ENCODE measurements at places on chromosomes 6 and 20. TPM values are rescaled to one million over a fixed set of nuclear protein-coding genes. Genes with fewer than 3 reads are reported as not detected.
A peak's percentile ranks its signal among the peaks of the same experiment; 100 is the strongest.

- DNase-seq, result no peak
Observed at GRCh38 chr6:157223021-157223430, 100.3 kb downstream of the TMEM242 start.

DNA sequence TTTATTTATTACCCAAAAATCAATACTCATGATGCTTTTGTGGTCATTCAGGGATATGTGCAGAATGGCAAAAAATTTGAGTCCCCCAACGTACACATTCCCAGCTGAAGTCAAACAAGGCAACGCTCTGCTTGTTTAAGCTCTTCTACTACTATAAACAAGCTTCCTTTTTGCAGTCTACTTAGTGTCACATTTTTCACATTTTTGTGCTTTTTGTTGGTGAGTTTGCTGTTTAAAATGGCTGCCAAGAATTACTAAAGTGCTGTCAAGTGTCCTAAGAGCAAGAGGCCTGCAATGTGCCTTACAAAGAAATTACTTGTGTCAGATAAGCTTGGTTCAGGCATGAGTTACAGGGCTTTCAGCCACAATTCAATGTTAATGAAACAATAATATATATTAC lies 2.1 kb downstream of the WFDC8 start:
- no peak for DNase-seq

DNA sequence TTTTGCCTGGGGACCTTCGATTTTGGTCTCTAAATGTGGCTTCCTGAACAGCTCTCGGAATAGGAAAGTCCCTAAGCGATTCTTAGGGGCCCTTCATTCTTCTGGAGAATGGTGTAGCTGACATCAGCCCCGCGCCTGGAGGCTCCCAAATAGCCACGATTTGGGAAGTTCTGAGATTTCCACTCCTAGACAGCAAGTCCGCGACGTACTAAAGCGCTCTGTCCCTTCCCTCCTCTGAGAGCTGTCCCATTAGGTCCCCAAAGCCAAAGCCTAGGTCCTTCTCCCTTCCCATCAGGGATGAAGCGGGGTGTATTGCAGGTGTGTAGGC lies 756 bp downstream of the MOXD1 start:
- DNase-seq, result no peak

GRCh38 chr20:6173481-6173880 lies 50.7 kb upstream of the FERMT1 start:
- DNase-seq, result no peak

DNA sequence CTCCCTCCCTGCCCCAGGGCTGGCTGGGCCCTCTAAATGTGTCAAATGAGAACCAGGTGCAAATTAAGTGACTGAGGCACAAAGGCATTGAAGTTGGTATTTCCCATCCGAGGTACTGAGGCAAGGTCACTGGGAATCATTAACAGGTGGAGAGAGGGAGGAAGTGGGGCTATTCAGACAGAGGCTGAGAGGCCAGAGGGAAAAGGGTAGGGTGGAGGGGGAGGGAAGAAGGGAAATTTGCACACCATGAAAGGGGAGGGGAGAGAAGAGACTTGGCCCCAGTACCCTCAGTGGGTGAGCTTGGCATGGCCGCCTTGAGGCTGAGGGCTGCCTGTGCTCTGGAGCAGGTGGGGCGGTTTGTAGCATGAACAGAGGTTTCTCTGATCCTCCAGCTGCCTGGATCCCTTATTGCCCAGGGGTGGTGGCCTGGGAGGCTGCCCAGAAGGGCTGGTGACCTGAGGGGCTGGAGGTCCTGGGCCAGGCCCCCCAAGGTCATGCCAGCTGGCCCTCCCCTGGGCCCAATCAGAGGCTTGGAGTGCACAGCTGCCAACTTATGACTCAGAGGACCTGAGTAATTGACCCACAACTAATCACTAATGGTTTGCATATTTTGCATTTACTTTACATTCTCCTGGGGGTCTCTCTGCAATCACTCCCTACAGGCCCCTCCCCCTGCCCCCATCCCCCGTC lies 40.3 kb upstream of the ZFAND3 start:
- DNase-seq, result no peak

- DNase-seq, result no peak
Observed at GRCh38 chr20:50885781-50886180, 45.5 kb downstream of the ADNP start.

- DNase-seq, result no peak
Observed at GRCh38 chr6:170035901-170036304, 255.0 kb downstream of the DLL1 start.

- DNase-seq, result no peak
Observed at GRCh38 chr20:10350188-10350842, 83.7 kb downstream of the MKKS start.

GRCh38 chr6:1609041-1609647 lies 571 bp upstream of the FOXC1 start:
- DNase-seq, result no peak

DNA sequence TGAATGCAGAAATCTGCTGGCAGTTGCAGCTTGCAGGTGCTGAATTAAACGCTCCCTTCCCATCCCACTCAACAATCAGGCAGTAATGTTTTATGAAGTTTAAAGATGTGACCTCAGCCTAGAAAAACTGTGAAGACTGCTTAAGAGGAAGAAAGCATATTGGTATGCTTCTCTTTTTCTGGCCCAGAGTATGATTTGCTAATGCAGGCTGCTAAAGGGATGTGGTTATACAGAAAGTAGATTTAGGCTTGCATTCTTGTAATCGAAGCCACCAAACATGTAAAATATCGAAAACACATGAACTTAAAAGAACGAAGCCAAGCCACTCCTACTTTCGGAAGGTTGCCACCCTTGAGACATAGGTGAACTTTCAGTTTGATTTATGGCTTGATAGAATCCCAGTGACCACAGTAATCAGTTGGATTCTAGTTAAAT lies 40.7 kb downstream of the MAP3K5 start:
- DNase-seq, result no peak

DNA sequence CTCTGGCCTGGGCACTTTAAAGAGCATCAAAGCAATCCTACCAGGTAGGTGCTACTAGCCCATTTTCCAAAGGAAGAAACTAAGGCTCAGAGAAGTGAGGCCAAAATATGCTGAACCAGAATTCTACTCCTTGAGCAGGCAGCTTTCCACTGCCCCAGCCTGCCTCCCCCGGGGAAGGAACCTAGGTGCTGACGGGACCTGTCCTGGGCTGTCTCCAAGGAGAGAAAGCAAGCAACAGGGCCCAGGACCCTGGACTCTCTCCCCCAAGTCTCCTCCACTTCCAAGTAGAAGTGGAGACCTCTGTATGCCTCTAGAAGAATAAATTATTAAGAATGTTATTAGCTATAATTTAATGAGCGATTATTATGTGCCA lies 159.5 kb downstream of the MRPL14 start:
- no peak for DNase-seq

GRCh38 chr20:57252559-57253162 lies 13.8 kb downstream of the BMP7 start:
- DNase-seq, result no peak

GRCh38 chr6:56682635-56683034 lies 39.9 kb upstream of the DST start:
- DNase-seq, result no peak

GRCh38 chr20:13546497-13547131 lies 92.1 kb downstream of the TASP1 start:
- peak; percentile 83 for DNase-seq

- DNase-seq, result no peak
Observed at GRCh38 chr6:135257631-135258405, 76.7 kb downstream of the MYB start.

- DNase-seq, result peak; percentile 30
Observed at GRCh38 chr20:42483730-42484303, 705.9 kb downstream of the PTPRT start.

DNA sequence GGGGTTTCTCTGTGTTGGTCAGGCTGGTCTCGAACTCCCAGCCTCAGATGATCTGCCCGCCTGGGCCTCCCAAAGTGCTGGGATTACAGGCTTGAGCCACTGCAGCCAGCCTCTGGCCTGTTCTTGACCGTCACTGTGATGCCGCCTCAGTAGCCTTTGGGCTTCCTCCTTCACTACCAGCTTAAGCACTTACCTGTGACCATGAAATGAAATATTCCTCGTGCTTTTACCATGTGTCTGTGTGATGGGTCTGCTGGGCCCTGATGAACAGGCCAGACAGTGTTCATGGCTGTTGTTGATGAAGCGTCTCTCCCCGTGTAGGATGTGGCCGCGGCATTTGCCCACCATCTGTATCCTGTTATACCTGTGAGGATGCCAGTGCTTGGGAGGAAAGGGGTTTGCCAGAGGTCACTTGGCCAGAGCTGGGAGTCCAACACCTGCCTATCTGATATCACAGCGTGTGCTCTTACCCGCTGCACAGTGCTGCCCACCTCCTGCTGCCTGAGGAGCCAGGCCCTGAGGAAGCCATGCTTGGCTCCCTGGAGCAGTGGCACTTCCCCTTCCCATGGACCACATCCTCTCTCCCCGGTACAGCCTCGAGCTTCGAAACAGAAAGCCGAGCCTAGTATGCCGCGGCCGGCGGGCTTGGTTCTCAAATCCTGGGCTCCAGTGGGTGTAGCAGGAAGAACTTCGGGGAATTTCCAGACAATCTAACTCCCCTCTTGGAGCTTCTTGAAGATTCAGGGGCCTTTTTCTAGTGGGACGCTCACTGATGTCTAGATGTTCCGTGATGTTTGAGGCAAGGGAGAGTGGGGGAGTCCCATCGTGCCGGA lies 167.9 kb downstream of the ZDHHC14 start:
- no peak for DNase-seq

- no peak for DNase-seq
Observed at GRCh38 chr20:10665027-10665561, 8.7 kb downstream of the JAG1 start.

GRCh38 chr6:39053016-39053624 lies 4.5 kb downstream of the GLP1R start:
- DNase-seq, result no peak

DNA sequence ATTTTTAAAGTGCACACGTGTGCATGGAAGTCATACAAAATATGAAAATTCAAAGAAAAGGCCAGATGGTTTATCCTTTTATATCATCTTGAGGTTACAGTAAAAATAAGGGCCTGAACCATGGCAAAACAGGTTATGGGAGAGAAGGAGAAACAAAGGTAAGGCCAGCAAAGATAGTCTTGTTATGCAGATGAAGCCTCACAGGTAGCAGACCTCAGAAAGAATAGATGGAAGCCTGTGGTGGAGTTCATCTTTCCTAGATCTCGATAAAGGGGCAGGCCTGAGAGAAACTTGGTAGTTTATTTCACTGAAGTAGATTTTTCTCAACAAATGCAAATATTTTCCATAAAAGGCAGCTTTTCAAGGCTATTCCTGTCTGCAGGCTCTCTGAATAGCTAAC lies 693.8 kb downstream of the KHDRBS2 start:
- DNase-seq, result no peak

DNA sequence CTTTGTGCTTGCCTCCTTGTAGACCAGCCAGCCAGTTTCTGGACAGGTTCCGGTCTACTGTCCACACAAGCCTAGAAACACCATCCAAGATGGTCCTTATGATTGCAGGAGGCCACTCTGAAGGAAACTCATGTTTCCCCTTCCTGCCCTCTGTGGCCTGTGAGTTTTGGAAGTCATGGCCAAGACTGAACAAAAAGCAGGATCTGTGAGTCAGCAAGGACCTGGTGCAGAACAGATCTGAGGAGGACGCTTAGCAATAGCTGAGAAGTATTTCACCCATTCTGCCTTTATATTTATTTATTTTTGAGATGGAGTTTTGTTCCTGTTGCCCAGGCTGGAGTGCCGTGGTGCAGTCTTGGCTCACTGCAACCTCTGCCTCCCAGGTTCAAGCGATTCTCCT lies 134.6 kb upstream of the EEF1E1 start:
- no peak for DNase-seq

GRCh38 chr6:52020945-52021570 lies 66.4 kb downstream of the PKHD1 start:
- peak; percentile 10 for DNase-seq

DNA sequence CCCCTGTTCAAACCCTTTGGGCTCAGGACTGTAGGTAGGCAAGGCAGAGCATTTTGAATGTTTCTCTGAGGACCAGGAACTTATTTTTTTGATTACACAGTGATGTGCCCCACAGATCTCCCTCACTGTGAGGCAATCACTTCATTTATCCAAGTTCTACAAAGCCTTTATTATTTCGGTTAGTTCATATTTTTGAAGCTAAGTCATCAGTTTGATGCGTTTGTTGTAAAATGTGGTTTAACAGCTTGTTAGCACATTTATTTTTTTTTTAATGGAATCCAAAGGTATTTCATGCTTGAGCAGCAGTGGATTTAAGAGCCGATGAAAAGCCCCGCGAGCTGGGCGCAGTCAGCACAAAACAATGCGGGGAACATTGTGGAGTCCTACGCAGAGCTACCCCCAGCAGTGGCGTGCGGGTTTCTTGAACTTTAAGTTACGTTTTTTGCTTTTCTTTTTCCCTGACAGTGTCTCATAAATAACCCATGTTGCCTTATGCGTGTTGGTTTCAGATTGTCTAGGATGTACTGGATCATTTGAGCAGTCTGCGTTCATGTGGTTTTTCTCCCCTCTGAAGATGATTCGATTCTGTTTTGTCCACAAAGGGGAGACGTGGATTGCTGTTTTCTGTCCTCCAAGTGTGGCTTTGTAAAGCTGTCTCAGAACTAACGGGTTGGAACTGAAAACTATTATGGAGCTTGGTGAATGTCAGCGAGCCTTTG lies 233.6 kb upstream of the BMP2 start:
- no peak for DNase-seq

GRCh38 chr6:81696524-81696923 lies 56.0 kb downstream of the TENT5A start:
- peak; percentile 0 for DNase-seq

DNA sequence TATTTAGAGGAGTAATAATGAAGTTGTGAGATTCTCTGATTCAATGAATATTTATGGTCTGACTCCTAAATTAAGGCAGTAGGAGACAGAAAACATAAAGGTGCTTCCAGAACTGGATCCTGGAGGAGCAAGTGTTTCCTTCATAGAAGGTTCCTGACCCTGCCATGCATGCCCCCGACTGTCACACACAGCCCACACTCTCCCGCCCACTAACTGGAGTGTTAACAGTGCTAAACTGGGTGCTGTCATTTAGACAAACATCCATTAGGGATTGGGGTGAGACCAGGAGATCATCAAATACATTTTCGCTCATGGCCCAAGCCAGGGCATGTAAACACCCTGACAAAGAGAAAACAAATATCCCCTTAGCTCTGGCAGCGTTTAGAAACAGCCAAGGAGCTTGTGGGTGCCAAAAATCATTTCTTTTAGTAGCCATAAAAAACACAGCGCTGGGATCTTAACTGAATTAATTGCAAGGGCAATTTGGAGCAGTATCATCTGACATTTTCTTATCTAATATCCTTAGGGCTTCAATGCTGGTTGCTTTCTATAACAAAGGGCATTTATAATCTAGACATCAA lies 46.8 kb downstream of the INSM1 start:
- DNase-seq, result no peak

- no peak for DNase-seq
Observed at GRCh38 chr20:1391640-1392442, 1.0 kb downstream of the FKBP1A start.

The ADAM33 gene
- polyA plus RNA-seq, result 0.22 TPM

The RIPOR3 gene
- polyA plus RNA-seq, result 0.06 TPM

The KIAA1755 gene
- polyA plus RNA-seq, result 0.13 TPM

The ZNF133 gene
- polyA plus RNA-seq, result 9.8 TPM

The TRIM15 gene
- polyA plus RNA-seq, result 0.09 TPM

The INSM1 gene
- not detected for polyA plus RNA-seq

The MOG gene
- not detected for polyA plus RNA-seq

The IL20RA gene
- polyA plus RNA-seq, result not detected

The GPR6 gene
- polyA plus RNA-seq, result not detected

The TXLNB gene
- not detected for polyA plus RNA-seq

The PDE10A gene
- polyA plus RNA-seq, result 44.9 TPM

The RBM24 gene
- polyA plus RNA-seq, result 13.5 TPM

The GRM1 gene
- polyA plus RNA-seq, result 0.05 TPM

The NFKBIE gene
- 5.6 TPM for polyA plus RNA-seq

The NOTCH4 gene
- polyA plus RNA-seq, result 0.32 TPM

The CCDC28A gene
- polyA plus RNA-seq, result 8.4 TPM

The SCUBE3 gene
- polyA plus RNA-seq, result 0.13 TPM
